Natural killer cell (primary cell): ENCODE measurements at places on chromosomes 1 and 21.

- DNase-seq, result no peak
- no peaks in the 10 kb centered on the region for H3K4me1 ChIP-seq
- no peaks in the 10 kb centered on the region for H3K27me3 ChIP-seq
- peaks cover 27% of the 10 kb centered on the region for H3K36me3 ChIP-seq
Observed at GRCh38 chr1:27789540-27790041, 16.6 kb downstream of the STX12 start.

DNA sequence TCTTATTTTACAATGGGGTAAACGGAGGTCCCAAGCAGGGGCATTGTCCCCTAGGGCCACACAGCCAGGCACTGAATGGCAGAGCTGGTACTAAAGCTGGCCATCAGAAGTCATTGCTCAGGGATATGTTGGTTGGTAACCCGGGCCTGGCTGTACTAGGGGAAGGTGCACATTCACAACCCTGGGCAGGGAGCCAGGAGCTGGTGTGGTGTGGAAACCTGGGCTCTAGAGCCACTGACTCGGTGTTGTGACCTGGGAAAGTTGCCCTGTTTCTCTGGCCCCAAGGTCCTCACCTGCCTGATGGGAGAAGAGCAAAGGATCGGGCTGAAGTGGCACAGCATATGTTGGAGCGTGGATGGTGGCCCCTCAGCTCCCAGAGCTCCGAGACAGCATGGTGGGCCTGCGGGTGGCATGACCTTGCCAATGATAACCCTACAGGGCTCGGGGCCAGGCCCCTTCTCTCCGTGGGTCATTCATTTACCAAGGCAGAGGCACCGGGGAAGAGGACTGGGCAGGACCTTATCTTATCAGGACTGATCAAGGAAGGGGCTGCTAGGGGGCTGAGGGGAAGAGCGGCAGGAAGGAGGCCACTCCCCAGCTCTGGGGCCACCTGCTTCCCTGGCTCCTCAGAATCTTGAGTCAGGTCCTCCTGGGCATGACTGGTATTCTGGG is 274.1 kb downstream of the TRABD2B start:
- DNase-seq, result no peak
- peaks cover 7% of the 10 kb centered on the region for H3K4me1 ChIP-seq
- H3K4me3 ChIP-seq, result no peak overlapping the region
- no peaks in the 10 kb centered on the region for H3K36me3 ChIP-seq
- H3K27ac ChIP-seq, result no peak overlapping the region
- H3K27me3 ChIP-seq, result peaks cover 5% of the 10 kb centered on the region

DNA sequence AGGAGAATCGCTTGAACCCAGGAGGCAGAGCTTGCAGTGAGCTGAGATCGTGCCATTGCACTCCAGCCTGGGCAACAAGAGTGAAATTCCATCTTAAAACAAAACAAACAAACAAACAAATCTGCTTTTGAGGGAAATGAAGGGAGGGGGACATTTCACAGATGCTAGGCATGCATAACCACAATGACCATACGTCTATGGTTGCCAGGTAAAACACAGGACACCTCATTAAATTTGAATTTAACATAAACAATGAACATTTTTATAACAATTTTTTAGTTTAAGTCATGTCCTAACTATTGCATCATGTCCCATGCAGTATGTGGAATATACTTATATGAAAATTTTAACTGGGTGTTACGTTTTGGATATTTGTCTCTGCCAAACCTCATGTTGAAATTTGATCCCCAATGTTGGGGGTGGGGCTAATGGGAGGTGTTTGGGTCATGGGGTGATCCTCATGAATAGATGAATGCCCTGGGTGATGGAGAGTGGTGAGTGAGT is 31.0 kb upstream of the ZBTB18 start:
- no peaks in the 10 kb centered on the region for H3K4me1 ChIP-seq
- H3K27ac ChIP-seq, result no peak overlapping the region
- no peaks in the 10 kb centered on the region for H3K27me3 ChIP-seq
- H3K36me3 ChIP-seq, result no peaks in the 10 kb centered on the region

DNA sequence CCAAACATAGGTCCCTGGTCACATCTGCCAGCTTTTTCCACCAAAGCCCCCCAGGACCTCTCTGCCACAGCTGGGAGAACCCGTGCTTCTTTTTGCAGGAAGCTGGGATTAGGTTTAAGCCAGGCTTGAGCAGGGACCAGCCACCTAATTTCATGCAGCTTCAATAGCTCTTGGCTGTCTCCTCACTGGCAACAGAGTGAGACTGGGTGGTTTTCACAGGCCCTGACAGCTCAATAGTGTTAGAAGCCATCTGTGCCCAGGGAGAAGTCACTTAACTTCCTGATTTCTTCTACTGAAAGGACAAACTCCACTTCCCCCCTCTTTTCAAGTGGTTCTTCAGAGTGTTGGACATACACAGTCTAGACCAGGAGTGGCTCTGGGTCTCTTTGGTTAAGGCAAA is 20.4 kb upstream of the SRSF4 start:
- no peaks in the 10 kb centered on the region for H3K4me1 ChIP-seq
- H3K27ac ChIP-seq, result no peak overlapping the region
- no peak overlapping the region for H3K4me3 ChIP-seq

- H3K27ac ChIP-seq, result no peak overlapping the region
- no peaks in the 10 kb centered on the region for H3K36me3 ChIP-seq
- H3K4me1 ChIP-seq, result no peaks in the 10 kb centered on the region
Observed at GRCh38 chr1:46513536-46513935, 23.9 kb downstream of the DMBX1 start.

DNA sequence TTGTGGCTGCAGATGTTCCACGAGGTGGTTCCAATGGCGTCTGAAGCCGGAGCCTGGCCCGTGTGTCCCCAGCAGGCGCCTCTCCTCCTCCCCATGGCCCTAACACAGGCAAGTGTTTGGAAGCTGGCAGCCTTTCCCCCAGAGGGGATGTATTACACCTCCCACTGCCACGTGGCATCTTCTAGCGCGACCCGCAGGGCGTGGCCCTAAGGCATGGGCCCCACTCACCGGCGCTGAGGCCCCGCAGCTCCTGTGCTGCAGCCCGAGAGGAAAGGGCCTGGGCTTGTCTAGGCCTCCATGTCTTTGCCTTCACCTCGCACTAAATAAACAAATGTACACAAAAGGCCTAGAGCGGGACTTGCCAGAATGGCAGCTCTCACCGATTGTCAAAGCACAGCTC is 37.9 kb downstream of the SLC66A1 start:
- H3K27me3 ChIP-seq, result no peaks in the 10 kb centered on the region
- H3K4me1 ChIP-seq, result peaks cover 6% of the 10 kb centered on the region
- no peak for DNase-seq

DNA sequence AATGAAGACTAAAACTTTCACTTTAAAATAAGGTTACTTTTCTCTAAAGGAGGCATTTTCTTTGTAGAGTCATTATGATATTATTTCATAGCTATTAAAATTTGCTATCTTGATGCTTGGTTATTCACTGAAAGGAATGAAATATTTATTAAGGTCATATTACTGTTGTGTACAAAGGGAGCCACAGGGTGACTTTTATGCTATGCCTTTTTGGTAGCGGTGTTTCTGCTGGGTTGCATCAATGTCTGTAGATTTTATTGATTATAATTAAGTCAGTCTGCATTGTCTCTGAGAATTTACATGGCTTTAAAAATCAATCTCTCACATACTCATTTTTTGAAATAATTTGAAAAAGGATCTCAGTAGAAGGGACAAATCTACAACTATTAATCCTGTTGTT is 84.9 kb downstream of the NFIA start:
- H3K36me3 ChIP-seq, result no peaks in the 10 kb centered on the region
- DNase-seq, result no peak
- H3K4me3 ChIP-seq, result no peak overlapping the region
- no peaks in the 10 kb centered on the region for H3K27me3 ChIP-seq
- no peaks in the 10 kb centered on the region for H3K4me1 ChIP-seq
- no peak overlapping the region for H3K27ac ChIP-seq

- H3K36me3 ChIP-seq, result no peaks in the 10 kb centered on the region
- no peak overlapping the region for H3K4me3 ChIP-seq
- no peak for DNase-seq
- no peaks in the 10 kb centered on the region for H3K4me1 ChIP-seq
Observed at GRCh38 chr1:55696181-55696754, 481.1 kb upstream of the USP24 start.

DNA sequence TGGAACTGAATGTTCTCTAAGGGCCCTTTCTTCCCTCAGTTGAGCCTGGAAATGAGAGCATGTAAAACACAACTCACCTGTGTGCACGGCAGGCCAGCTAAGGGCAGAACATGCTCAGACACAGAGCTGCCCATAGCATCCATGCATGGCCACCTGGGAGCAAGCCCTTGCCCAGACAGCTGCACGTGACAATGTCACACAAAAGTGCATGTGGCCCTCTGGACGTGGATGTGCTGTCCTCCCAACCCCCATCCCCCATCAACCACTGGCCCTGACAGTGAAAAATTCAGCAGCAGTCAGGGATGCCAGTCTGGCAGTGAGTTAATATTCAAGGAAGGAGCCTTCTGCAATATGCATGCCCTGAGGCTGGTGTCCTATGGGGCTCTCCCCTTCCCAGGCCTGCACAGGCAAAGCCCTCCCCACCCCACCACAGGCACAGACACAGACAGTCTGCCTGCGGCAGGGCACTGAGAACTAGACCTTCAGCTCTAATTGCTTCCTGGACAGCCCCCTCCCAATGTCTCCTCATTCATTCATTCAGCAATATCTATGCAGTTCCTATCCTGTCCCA is 14.6 kb upstream of the COL16A1 start:
- H3K4me3 ChIP-seq, result no peak overlapping the region
- no peak for DNase-seq
- H3K36me3 ChIP-seq, result no peaks in the 10 kb centered on the region
- H3K27ac ChIP-seq, result no peak overlapping the region
- H3K4me1 ChIP-seq, result peaks cover 20% of the 10 kb centered on the region
- peaks cover 11% of the 10 kb centered on the region for H3K27me3 ChIP-seq

GRCh38 chr1:232416026-232416568 is 213.8 kb downstream of the SIPA1L2 start:
- H3K4me3 ChIP-seq, result no peak overlapping the region
- H3K27me3 ChIP-seq, result no peaks in the 10 kb centered on the region
- no peak for DNase-seq
- H3K27ac ChIP-seq, result no peak overlapping the region

- no peaks in the 10 kb centered on the region for H3K4me1 ChIP-seq
- H3K36me3 ChIP-seq, result no peaks in the 10 kb centered on the region
- no peak overlapping the region for H3K4me3 ChIP-seq
- no peak overlapping the region for H3K27ac ChIP-seq
- DNase-seq, result no peak
- H3K27me3 ChIP-seq, result no peaks in the 10 kb centered on the region
Observed at GRCh38 chr1:157438146-157438545, 114.2 kb downstream of the FCRL5 start.
